ENCODE measurements at places on chromosomes 12 and 14.

DNA sequence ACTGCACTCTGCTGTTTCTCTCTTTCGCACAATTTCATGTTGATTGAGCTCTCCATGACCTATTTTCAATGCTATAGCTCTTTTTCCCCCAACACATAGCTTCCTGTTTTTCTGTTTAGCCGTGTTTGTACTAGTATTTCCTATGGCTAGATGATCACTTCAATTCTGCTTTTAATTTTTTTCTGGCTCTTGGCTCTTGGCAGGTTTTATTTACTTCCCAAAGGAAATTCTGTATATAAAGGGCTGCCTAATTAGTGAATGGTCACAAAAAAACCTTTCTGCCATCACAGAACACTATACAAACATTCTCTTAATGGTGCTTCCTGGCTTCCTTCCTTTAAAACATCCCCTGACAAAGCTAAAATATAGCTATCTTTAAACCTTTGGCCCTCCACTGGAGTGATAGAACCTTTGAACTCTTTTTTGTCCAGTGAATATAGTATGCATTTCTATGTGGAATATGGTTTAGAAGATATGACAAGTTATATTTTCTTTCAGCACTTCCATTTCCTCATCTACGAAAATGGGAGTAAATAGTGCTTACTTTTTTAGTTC, 88.2 kb downstream of the RASSF9 start:
- peak; percentile 37 for DNase-seq

GRCh38 chr12:104166465-104166864, 28.5 kb upstream of the NFYB start:
- DNase-seq: peak; percentile 73

GRCh38 chr12:32846053-32846452, 50.5 kb downstream of the PKP2 start:
- DNase-seq: no peak

DNA sequence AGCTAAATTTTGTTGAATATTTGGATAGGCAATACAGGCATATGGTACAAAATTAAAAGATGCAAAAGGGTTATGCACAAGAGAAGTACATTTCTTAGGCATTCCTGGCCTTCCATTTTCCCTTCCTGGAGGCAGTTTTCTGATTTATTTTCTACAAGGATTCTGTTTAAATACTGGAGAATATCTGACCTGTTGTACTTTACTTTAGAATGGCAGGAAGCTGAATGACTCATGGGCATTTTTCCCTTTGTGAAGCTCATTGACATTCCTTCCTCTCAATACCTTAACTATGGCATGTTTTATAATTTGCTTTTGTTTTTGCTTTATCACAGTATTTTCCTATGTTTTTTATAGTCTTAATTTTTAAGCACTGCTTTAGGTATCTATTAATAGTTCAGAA, 62.7 kb downstream of the RCOR1 start:
- no peak for DNase-seq

- peak; percentile 13 for DNase-seq
These were observed 91.8 kb downstream of the EML1 start for GRCh38 chr14:99884834-99885648.

- peak; percentile 54 for DNase-seq
These were observed 450 bp downstream of the DDN start for GRCh38 chr12:48998497-48999353.

GRCh38 chr12:49365542-49365941, 1.7 kb upstream of the SPATS2 start:
- DNase-seq: no peak

DNA sequence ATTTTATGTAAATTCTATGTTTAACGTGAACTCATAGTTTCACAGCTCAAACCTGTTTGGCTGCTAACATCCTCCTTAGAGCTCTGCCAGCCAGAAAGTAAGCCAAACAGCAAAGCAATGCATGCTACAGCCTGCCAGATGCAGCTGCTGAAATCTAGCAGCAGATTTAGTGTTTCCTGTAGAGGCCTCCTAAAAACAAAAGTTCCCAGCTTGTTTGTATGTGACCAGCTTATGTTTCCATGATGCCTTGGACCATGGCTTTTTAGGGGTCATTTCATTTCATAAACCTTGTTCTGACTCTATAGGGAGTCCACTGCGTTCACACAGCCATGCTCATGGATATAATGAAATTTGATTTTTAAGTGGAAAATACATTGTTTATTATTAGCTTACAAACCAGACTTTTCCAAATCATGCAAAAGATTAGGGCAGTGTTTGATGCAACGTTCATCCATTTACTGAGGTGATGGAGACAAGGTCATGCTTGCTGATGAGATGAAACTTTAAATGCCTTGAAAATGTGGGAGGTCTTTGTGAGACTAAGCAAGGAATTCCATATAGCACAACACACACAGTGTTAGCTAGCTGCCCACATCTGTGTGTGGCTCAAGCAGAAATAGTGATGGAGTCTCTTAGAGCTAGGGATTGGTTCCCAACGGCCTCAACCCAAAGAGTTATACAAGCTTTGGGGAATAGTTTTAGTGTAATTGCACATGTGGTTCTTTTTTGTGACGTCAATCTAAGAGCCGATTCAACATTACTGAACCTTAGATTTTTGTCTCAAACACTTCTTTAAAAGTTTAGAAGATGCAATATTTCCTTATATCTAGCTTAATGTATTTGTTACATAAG, 157.5 kb upstream of the LRIG3 start:
- DNase-seq: no peak

- DNase-seq: no peak
These were observed 244.9 kb upstream of the RGS6 start for GRCh38 chr14:71687166-71687831.

DNA sequence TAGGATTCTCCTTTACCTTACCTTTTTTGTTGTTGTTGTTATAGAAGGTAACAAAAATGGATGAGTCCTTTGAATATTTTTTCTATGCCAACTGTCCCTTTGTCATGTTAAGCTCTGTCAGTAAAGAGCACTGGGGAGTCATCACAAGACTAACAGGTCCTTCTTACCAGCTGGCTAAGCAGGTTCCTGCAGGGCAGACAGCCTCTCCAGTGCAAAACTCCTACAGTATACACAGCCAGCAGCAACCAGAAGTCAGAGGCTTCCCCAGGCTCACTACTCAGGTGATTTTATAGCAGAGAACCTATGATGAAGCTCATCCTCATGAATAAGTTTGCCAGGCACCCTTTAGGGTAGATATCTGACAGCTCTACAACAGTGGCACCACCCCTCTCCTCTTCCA, 271.1 kb downstream of the RERGL start:
- DNase-seq: no peak

DNA sequence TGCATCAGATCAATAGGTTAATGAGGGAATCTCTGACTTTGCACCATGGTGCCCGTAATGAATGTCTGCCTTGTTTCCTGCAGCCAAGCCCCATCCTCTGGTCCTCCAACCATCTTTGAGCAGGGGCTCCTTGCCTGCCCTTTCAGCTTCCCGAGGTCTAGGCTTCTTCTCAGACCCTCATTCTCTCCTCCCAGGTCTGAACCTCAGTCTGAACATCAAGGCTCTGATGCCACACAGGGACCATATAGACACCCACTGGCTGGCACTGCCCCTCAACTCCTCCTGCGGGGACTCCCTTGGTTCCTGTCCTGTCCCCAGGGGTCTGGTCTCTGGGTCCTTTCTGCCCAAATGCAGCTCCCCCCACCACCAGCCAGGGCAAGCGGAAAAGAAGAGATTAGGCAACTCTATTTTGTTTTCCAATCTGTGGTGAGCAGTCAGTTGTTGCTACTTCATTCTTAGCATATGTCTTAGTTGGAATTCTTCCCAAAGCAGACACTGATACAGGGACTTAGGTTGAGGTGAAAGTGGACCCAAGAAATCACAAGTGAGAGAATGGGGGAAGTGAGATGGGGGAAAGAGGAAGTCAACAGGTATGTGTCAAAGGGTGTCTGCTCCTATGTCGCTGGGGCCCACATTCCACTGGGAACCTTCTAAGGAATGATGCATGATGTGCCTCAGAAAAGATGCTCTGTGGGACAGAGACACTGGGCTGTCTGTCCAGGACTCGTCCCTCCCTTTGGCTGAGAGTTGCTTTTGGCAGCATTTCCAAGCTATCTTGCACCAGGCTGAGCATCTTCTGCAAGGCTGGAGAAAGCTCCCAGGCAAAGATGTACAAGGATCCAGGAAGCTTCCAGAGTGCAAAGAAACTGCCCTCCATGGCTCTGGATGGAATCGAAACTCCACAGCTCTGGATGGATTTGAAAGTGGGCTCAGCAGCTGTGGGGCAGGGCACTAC, 1096.5 kb upstream of the TMEM132C start:
- no peak for DNase-seq

DNA sequence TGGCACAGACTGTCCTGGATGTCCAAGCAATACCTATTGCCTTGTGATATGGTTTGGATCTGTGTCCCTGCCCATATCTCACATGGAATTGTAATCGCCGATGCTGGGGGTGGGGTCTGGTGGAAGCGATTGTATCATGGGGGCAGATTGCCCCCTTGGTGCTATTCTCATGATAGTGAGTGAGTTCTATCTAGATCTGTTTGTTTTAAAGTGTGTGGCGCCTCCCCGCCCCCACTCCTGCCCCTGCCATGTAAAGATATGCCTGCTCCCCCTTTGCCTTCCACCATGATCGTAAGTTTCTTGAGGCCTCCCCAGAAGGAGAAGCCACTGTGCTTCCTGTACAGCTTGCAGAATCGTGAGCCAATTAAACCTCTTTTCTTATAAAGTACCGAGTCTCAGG, 16.8 kb upstream of the LRRC10 start:
- no peak for DNase-seq

GRCh38 chr12:111093428-111094142, 173.2 kb upstream of the MYL2 start:
- no peak for DNase-seq

- DNase-seq: no peak
These were observed 50.0 kb downstream of the PPFIBP1 start for GRCh38 chr12:27573972-27574371.

DNA sequence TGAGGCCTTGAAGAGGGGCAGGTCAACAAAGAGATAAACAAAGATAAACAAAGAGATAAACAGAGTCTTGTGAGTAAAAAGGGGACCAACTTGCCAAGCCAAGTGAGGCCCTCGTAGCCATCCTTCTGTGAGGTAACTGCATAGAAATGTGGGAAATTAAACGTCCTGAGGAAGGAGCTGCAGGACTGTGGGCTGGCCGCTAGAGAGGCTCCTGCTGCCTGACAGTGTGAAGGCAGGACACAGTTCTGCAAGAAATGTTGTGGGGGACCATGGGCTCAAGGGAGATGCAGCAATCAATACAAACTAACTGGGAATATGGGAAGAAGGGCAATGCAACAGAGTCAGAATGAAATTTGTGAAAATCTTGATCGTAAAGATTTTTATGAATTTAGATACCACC, 91.9 kb downstream of the SLC8A3 start:
- DNase-seq: peak; percentile 29

- no peak for DNase-seq
These were observed 1272.6 kb downstream of the AACS start for GRCh38 chr12:126337556-126338441.

- DNase-seq: no peak
These were observed 13.9 kb upstream of the KRT80 start for GRCh38 chr12:52205612-52206303.

DNA sequence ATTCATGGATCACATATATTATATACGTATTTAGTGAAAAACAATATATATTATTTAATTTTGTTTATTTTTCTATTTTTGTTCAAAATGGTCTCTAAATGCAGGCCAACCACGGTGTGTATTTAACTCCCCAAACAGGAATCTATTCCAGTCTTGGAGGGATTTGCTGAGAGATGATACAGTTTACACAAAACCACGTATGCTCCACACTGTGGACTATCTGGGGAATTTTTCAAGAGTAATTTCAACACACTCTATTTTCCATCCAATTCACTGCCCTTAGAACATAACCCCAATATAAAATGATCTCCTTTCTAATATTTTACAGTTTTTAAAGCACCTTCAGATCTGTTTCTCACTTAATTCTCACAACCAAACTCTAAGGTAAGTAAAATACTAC, 15.3 kb downstream of the EML1 start:
- DNase-seq: no peak

DNA sequence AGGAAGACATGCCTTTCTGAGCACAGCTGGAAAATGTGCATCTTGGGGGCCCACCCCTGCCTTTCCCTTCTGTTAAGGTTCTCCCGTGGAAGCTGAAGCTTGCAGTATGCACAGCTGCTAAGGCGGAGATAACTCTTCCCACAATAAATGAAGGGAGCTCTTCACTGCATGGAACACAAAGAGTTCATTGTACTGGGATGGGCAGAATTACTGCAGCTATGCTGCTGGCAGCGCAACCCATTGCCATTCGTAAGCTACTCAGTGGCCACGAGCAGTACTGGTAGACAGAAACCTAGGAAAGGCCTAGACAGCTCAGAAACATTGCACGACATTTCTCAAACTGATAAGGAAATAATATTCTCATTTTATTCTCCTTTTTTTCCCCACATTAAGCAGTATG, 310.2 kb downstream of the MDGA2 start:
- no peak for DNase-seq

GRCh38 chr14:101966742-101967141, 2.4 kb downstream of the DYNC1H1 start:
- DNase-seq: no peak

DNA sequence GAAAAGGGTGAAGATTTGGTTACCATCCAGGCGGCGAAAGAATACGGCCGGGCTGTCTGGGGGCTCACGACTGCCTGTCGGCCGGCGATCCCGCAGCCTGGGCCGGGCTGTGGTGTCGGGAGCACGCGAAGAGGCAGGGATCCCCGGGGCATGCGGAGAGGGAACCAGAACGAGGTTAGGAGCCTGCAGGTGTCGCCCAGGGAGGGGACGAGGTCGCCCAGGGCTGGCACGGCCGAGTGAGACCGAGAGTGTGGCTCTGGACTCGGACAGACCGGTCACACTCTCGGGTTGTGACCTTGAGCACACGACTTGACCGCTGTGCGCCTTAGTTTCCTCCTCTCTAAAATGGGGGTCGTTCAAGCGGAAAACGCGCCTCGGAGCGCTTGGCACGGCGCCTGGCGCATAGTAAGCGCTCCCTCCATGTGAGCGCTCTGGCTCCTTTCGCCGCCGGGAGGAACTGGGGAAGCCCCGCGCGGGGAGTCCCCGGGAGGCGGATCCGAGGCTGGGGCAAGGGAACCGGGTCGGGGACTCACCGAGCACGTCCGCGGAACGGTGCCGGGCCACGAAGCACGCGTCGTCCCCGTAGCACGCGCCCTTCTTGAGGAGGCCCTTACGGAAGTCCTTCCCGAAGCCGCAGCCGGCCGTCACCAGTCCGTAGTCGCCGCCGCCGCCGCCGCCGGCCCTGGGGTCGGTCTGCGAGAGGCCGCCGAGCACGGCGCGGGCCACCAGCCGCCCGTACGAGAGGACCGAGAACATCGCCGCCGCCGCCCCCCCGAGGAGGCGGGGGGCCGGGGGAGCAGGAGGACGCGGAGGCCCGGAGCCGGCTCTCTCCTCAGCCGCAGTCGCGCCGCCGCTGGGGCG, 612 bp downstream of the PPTC7 start:
- peak; percentile 65 for DNase-seq

- DNase-seq: no peak
These were observed 97.3 kb downstream of the INSM2 start for GRCh38 chr14:35631071-35631805.
